Activated CD8-positive, alpha-beta memory T cell treated with anti-CD3 and anti-CD28 coated beads for 1 hour (primary cell): ENCODE measurements at places on chromosomes 6 and 20.

- no peak for DNase-seq
Observed at GRCh38 chr6:44561832-44562665, 174.5 kb downstream of the CDC5L start.

DNA sequence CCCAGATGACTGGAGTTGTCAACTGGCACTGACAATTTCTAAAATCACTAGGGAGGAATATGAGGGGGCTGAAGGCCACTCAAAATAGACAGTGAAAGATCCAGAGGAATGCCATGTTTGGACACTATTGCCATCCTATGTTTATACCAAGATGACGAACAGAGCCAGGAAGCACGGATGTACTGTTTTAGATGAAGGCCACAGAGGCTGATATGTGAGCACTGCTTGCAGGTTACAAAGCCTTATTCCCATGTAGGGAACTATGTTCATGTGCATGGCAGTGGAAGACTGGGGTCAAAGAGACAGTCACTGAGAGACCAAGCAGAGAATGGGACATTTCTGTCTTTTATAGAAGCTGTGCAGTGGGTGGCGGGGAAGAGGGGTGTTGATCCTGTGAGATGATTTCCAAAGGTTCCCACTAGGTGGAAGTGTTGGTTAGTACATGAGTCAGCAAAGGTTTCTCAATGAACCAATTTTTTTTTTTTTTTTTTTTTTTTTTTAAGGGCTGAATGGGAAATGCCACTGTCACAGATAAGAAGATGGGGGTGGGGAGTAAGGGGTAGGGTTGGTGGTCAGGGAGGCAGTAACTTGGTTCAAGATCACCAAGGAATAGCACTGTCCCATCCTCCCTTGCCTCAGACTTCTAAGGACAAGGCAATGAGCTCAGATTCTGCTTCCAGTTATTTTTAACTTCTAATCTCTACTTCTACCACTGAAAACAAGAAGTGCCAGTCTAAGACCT is 46.7 kb upstream of the MOCS1 start:
- DNase-seq: no peak

DNA sequence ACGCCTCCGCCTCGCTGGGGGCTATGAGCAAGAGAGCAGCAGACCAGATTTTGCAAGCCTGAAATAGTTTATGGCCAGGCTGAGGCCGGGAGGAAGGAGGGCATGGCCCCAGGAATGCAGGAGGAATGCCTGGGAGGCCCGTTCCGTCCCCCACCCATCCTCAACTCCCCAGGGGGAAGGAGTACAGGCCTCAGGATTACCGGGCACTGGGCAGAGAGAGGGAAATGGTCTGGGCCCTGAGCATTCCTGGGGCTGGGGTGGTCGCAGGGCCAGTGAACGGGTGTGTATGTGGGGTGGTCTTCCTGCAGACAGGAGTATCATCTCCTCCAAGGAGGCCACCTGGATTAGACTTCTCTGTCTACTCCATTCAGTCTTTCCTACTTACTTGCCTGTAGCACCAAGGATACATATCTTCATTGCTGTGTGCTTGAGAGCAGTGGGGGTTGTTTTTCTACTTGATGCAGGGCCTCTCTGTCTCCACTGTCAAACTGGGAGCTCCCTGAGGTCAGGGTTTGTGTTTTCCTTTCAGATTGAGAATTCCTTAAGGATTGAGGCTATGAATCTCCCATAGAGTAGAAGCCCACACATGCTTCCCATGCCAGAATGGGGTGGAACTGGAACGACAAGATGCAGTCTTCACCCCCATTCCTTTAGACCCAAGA is 81.3 kb downstream of the VEGFA start:
- no peak for DNase-seq

- DNase-seq: no peak
Observed at GRCh38 chr6:45667300-45667699, 289.6 kb upstream of the SUPT3H start.

GRCh38 chr6:52262620-52263344 is 18.5 kb upstream of the IL17F start:
- no peak for DNase-seq

DNA sequence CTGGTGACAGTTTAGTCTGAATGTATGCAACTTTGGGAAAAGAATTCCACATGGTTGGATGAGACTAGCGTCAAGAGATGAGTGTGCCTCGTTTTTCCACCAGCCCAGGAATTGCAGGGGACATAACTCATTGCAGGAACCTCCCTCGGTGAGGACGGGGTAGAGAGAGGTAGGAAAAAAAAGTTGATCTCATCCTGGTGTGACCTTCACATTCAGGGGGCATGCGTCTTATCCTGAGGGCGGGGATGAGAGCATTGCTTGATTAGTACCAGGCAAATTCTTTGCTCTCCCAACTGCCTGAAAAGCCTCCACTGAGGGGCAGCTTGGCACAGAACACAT is 11.8 kb downstream of the TLDC2 start:
- DNase-seq: no peak

DNA sequence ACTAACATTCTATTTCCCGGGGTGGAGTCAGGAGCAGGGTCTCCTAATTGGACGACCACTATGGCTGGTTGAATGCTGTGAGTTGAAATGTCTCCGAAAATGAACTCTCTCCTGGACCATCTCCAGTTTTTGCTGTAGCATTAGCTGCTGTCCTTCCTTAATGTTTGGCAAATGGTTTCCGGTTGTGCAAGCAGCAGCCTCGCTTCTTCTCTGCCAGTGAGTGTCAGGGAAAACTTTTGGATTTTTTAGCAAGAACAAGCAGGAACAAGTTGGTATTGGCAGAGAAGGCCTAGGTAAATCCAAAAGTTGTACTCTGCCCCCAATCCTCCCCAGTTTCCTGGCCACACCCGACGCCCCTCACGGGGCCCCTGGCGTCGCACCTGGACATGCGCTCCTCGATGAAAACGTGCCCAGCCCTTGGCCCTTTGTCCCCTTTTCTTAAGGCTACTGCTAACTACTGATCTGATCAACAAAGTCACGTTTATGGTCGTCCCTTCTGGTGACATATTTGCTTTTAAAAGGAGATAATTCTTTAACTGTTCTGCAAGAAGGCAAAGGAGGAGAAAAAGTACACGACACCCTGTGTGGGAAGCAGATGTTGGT is 103.2 kb downstream of the ARMC2 start:
- DNase-seq: no peak

DNA sequence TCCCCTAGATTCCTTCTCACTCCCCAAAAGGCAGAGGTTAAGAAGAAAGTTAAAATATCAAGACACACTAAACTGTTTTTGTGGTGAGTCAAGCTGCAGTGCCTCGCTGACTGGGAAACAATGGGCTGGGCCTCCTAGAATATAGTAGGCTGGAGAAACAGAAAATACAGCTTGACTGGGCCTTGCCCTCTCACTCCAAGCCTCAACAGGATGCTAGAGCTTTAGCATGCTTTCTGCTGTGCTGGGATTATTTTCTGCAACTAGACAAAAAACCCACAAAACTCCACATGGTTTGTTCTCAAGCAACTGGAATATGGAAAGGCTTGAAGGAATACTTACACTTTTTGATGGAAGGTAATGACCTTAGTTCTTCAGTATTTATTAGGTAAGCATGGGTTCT is 27.9 kb downstream of the FOXO3 start:
- no peak for DNase-seq

DNA sequence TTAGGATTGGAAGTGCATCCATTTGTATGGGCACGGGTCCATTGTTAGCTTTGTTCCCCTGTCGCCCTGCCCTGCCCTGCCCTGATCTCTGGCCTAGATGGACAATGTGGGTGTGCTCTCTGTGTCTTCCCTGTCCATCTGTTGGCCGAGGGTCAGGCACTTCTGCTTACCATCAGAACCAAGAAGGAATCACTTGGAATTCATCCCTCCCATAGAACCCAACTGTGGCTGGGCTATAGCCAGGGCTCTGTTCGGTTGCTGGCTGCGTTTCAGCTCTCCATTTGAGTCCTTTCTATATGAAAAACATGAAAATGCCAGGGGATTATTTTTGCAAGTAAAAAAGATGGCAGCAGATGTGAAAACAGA is 26.6 kb upstream of the TULP4 start:
- DNase-seq: no peak

DNA sequence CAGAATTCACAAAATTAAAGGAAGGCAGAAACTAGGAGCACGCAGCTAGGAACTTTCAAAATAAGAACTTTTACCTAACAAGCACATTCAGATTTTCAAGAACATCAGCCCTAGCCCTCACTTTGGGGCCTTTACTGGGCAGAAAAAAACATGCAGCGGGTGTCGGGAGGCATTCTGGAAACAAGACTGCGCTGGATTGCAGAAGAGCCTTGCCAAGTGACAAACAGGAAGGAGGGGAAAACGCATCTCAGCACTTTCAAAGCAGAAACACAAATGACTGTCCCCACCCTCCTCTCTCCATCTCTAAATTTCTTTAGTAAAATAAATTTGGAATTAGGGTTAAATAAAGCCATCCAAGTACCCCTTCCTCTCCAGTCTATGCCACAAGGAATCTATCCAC is 74.6 kb upstream of the RREB1 start:
- DNase-seq: no peak

- DNase-seq: no peak
Observed at GRCh38 chr6:37862992-37863391, 43.5 kb downstream of the ZFAND3 start.

DNA sequence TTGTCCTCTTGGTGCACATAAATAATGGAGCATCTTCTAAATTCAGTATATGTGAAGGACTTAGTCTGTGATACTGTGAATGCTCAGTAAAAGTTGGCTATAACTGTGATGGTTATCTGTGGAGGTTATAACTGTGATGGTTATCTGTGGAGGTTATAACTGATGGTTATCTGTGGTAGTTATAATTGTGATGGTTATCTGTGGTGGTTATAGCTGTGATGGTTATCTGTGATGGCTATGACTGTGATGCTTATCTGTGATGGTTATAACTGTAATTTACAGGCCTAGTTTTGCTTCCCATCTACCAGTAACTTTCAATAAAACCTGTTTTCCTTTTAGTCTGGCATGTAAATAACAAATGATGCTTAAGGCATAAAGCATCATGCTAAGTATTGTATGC is 16.5 kb downstream of the PTK7 start:
- DNase-seq: no peak

DNA sequence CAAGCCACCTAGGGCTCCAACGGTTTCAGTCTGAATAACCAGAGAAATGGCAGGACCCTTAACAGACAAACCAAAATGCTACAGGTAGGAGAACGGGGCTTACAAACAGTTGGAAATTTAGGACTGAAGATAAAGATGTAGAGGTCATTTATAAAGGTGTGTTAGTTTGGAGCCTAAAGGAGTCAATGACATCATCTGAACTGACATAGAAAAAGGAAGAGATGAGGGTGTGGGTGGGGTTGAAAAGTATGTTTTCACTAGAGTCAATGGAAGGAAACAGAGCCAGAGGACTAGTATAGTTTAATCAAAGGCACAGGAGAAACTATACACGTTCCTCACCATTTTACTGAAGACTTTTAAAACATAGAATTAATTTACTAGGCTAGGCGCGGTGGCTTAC is 71.0 kb upstream of the FOXO3 start:
- no peak for DNase-seq

DNA sequence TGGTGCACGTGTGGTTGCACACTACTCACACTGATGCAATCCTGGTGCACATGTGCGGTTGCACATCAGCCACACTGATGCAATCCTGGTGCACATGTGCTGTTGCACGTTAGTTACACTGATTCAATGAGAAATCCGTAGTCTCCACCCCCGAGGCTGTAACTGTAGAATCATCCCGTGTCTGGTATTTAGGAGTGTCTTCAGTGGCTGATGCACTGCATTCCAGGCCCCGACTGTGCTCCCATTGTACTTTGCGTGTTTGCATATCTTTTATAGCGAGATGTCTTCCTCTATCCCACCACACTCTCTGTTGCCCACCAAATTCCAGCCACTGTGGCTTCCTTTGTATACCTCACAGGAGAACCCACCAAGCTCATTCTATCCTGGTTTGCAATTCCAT is 87.8 kb upstream of the MTHFD1L start:
- DNase-seq: no peak

DNA sequence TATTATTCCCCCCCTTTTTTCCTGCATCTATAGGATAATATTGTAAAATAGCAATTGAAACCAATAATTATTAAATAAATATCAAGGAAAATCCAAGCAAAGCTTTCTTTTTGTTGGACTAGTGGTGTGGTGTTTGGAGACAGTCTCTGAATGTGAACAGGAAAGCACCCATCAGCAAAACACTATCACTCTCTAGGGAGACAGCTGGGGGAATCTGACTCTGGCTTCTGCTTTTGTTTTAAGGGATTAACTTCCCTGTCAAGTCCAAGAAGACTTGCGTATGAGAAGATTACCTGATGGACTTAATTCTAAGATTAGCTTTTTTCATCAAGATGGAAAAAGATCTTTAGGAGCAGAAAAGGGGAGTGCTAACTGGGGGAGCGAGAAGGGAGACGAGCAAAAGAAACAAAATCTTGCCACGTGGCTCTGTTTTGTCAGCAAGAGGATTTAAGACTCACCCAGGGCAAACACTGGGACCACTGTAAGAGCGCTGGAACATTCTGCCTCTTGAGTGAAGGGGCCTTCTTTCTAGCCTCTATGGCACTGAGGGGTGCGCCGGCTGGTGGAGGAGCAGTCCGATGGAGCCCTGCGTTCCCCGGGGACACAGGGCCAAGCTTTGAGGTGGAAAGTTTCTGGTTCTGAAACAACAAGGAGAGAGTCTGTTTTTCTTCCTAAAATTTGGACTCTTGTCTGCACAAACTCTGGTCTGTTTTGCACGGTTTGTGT is 570 bp downstream of the TULP4 start:
- no peak for DNase-seq

- no peak for DNase-seq
Observed at GRCh38 chr6:52925919-52926792, 16.7 kb upstream of the GSTA3 start.

- no peak for DNase-seq
Observed at GRCh38 chr6:27295301-27296079, 16.6 kb downstream of the POM121L2 start.

DNA sequence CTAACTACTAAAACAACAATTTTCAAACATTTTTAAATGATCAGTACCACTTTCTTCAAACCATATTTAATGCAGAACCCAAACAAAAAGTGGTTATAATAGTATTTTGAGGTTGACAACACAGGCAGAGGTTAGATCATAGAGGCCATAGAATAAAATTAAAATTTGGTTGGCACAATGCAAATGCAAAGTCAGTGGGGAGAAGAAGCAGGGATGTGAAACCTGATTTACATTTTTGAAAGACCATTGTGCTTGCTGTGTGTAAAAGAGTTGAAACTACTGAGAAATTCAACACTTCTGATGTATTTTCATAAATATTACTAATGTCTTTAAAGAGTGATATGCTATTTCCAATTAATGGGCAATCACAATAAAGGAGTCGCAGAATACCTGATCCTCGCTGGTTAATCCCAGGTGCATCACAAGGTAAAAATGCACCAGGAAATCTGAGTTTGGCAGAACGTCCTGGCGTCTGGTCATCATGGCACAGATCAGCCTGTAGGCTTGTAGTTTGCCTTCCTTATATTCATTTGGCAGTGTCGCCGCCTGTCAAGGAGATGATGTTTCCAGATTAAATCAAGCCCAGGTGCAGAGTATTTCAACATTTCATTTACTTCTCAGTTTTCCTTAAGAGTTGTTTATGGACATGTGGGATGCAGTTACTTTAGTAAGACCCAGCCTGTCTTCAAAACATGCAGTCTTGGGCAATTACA is 141.2 kb downstream of the RALGAPA2 start:
- DNase-seq: no peak
